H7 (cell line): ENCODE measurements at places on chromosomes 16 and 17. TPM values are rescaled to one million over a fixed set of nuclear protein-coding genes. Genes with fewer than 3 reads are reported as not detected.

CSNK2A2 gene
- 25.7 and 37.2 TPM in 2 replicates for total RNA-seq

KRTAP4-3 gene
- total RNA-seq, result not detected in 2 replicates

SEPTIN12 gene
- total RNA-seq, result not detected in 2 replicates

FSCN2 gene
- total RNA-seq, result 0.33 TPM in 1 of 2 replicates, not detected in the other

ARHGAP44 gene
- 9.2 and 11.2 TPM in 2 replicates for total RNA-seq

ADAD2 gene
- total RNA-seq, result 0.78 TPM in 1 of 2 replicates, not detected in the other

HS3ST3A1 gene
- total RNA-seq, result 10.4 and 11.5 TPM in 2 replicates

TBX4 gene
- total RNA-seq, result not detected in 2 replicates

SLC12A3 gene
- not detected in 2 replicates for total RNA-seq

MFAP4 gene
- total RNA-seq, result 22.2 and 24.8 TPM in 2 replicates

CORO7 gene
- total RNA-seq, result 37.9 and 45.5 TPM in 2 replicates

CPHXL2 gene
- not detected in 2 replicates for total RNA-seq

TMEM219 gene
- total RNA-seq, result 88.0 and 97.6 TPM in 2 replicates

ALDH3A1 gene
- total RNA-seq, result 0.24 and 0.26 TPM in 2 replicates

TBC1D3C gene
- total RNA-seq, result 0.03 and 0.63 TPM in 2 replicates

HSD11B2 gene
- total RNA-seq, result 25.1 and 35.1 TPM in 2 replicates

ADPRM gene
- 7.9 and 11.0 TPM in 2 replicates for total RNA-seq

CAPNS2 gene
- 0.24 TPM in 1 of 2 replicates, not detected in the other for total RNA-seq

LPO gene
- total RNA-seq, result not detected in 2 replicates

ZDHHC1 gene
- total RNA-seq, result 8.0 and 10.3 TPM in 2 replicates

IRX3 gene
- total RNA-seq, result 2.8 and 4.1 TPM in 2 replicates

HOXB4 gene
- 0.03 TPM in 1 of 2 replicates, not detected in the other for total RNA-seq

QPRT gene
- 165 and 173 TPM in 2 replicates for total RNA-seq

KCTD2 gene
- total RNA-seq, result 34.9 and 41.0 TPM in 2 replicates

FNDC8 gene
- 0.55 TPM in 1 of 2 replicates, not detected in the other for total RNA-seq

FBXL16 gene
- total RNA-seq, result 2.8 and 7.1 TPM in 2 replicates

FAHD1 gene
- total RNA-seq, result 18.2 and 26.1 TPM in 2 replicates

KRTAP2-3 gene
- not detected in 2 replicates for total RNA-seq

PLA2G10 gene
- not detected in 2 replicates for total RNA-seq

MRPS34 gene
- 304 and 324 TPM in 2 replicates for total RNA-seq

SRR gene
- 7.6 and 9.6 TPM in 2 replicates for total RNA-seq

SLC6A2 gene
- total RNA-seq, result 0.18 and 0.21 TPM in 2 replicates

KRT16 gene
- total RNA-seq, result not detected in 2 replicates

CPNE7 gene
- 5.9 and 11.8 TPM in 2 replicates for total RNA-seq

CBX2 gene
- 89.1 and 97.4 TPM in 2 replicates for total RNA-seq
